ENCODE measurements at places on chromosomes 2 and 18. TPM values are rescaled to one million over a fixed set of nuclear protein-coding genes. Genes with fewer than 3 reads are reported as not detected.
A peak's percentile ranks its signal among the peaks of the same experiment; 100 is the strongest.

GRCh38 chr2:158009399-158009798 lies 92.3 kb upstream of the UPP2 start:
- H3K36me3 ChIP-seq = peaks cover 2% of the 10 kb centered on the region
- H3K4me3 ChIP-seq = no peak overlapping the region
- DNase-seq = no peak
- H3K4me1 ChIP-seq = peaks cover 11% of the 10 kb centered on the region
- H3K27me3 ChIP-seq = peaks cover 8% of the 10 kb centered on the region

DNA sequence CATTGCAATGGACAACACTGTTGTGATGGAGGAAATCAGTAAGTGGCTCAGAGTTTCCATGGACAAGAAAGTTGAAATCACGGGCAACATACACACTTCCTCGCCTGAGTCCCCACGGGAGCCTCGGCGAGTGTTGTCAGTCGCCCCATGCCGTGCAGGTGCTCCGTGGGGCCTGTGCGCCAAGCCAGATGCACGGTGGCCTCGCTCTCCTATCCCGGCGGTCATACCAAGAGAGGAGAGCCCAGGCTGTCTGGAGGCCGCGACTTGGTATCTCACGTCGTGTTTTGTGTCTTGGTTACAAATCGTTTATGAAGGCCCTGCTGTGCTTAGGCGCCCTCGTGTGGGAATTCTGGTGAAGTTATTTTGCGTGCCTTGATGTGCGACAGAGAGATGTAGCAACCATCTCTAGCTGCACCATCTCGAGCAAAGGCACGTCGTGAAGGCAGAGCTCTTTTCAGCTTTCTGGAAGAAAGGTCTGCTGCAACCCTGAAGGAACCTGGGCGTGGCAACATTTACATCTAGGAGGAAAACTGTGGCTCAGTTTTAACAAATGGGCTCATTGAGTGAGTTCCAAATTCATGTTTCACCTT lies 21.8 kb downstream of the ATG4B start:
- DNase-seq = no peak
- H3K36me3 ChIP-seq = peaks cover 13% of the 10 kb centered on the region
- no peak overlapping the region for H3K27ac ChIP-seq
- peaks cover 3% of the 10 kb centered on the region for H3K4me1 ChIP-seq

TLX2 gene
- 1.5 TPM for total RNA-seq

- H3K36me3 ChIP-seq = no peaks in the 10 kb centered on the region
- H3K27me3 ChIP-seq = peaks cover 10% of the 10 kb centered on the region
- H3K27ac ChIP-seq = no peak overlapping the region
- H3K4me3 ChIP-seq = no peak overlapping the region
- H3K4me1 ChIP-seq = no peaks in the 10 kb centered on the region
These were observed 339.8 kb downstream of the NYAP2 start for GRCh38 chr2:225739328-225739727.

GRCh38 chr2:231198291-231199173 lies at the start of gene ARMC9:
TSS of gene ARMC9 (plus strand) at chr2:231198631. CDS start at chr2:231206239, 7,608 bp downstream.
- H3K27ac ChIP-seq = peak within 1 kb of the TSS; percentile 68
- H3K4me1 ChIP-seq = peaks cover 14% of the 10 kb centered on the region
- peak within 1 kb of the TSS; percentile 94 for H3K4me3 ChIP-seq
- H3K27me3 ChIP-seq = peaks cover 34% of the 10 kb centered on the region
- peak; percentile 64 for DNase-seq

GRCh38 chr2:145851730-145852129 lies 1331.8 kb upstream of the ZEB2 start:
- no peak overlapping the region for H3K27ac ChIP-seq
- DNase-seq = no peak
- H3K4me1 ChIP-seq = no peaks in the 10 kb centered on the region
- no peaks in the 10 kb centered on the region for H3K36me3 ChIP-seq
- no peak overlapping the region for H3K4me3 ChIP-seq

RND3 gene
- not detected for total RNA-seq

- H3K4me1 ChIP-seq = no peaks in the 10 kb centered on the region
- H3K27me3 ChIP-seq = peaks cover 52% of the 10 kb centered on the region
- DNase-seq = no peak
- peaks cover 2% of the 10 kb centered on the region for H3K36me3 ChIP-seq
- H3K4me3 ChIP-seq = no peak overlapping the region
These were observed 56.5 kb downstream of the TCF7L1 start for GRCh38 chr2:85189606-85190270.

UGT1A6 gene
- total RNA-seq = not detected

MYO7B gene
- 0.75 TPM for total RNA-seq

DNA sequence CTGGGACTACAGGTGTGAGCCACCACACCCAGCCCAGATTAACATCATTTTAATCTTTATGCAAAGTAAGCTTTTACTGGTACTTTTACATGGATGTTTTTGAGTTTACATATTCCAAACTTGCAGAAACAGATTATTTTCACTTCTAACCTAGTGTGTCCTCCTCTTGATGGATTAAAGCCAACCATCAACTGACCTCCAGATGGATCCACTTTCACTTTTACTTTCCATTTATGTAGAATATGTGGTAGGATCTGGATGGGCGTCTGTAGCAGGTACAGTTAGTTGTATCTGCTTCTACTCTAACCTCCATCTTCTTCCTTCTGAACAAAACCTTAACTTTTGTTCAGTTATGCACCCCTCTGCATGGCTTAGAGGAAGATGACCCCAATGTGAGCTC lies 264.1 kb downstream of the CDH20 start:
- H3K27ac ChIP-seq = no peak overlapping the region
- no peak overlapping the region for H3K4me3 ChIP-seq
- peaks cover 2% of the 10 kb centered on the region for H3K4me1 ChIP-seq

DNA sequence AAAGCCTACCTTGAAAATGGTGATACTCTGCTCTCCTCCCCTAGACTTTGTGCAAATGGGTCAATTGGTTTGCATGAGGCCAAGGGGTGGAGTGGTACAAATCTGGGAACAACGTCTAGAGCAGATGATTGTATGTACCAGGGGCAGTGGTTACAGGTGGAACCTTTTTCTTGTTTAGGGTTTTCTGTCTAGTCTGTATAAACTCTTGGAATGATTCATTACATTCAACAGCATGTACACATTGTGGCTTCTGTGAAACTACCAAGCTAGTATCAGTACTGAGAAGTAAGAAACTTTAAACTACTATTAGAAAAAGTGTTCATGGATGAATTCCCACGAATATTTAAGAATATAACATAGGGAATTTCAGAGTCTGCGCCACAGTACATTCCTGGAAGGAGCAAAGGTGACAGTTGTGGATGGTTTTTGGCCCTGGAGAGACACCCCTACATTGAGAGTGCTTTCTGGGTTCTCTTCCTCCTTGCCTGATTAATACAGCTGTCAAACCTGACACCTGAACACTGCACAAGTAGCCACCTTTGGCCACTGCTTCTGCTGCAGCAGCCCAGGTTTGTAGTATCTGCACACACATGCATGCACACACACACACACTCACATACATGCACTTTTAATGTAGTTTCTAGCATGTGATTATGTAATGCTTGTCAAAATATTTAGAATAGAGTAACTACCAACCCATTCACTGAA lies 30.0 kb downstream of the CFAP221 start:
- DNase-seq = no peak
- H3K27ac ChIP-seq = no peak overlapping the region
- H3K4me1 ChIP-seq = no peaks in the 10 kb centered on the region
- H3K4me3 ChIP-seq = no peak overlapping the region
- H3K36me3 ChIP-seq = no peaks in the 10 kb centered on the region

GRCh38 chr2:198657512-198658121 lies 800.1 kb downstream of the SATB2 start:
- no peaks in the 10 kb centered on the region for H3K4me1 ChIP-seq
- no peak overlapping the region for H3K27ac ChIP-seq
- H3K27me3 ChIP-seq = peaks cover 6% of the 10 kb centered on the region
- H3K4me3 ChIP-seq = no peak overlapping the region
- H3K36me3 ChIP-seq = no peaks in the 10 kb centered on the region

Data from T-helper 17 cell (primary cell).